IPS DF 19.7 (cell line): ENCODE measurements at places on chromosomes 6 and 20.

DNA sequence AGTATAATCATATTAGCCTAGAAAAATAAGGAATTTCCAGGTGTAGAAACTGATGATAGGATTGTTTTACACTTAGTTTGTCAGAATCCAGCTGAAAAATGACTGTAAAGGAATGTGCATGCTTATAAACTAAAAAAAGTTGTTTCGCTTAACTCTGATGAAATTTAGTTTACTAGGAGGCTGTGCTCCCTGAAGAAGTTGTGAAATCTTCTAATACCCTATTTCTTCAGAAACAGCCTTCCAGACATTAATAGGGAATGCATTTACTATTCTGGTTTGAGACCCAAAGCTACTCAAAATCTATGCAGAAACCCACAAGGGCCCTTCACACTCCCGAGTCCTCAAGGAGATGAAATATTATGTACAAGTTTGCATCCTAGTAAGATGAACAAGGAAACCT, 105.5 kb upstream of the SSTR4 start:
- DNase-seq, result no peak

GRCh38 chr6:158188591-158188990, 20.4 kb downstream of the GTF2H5 start:
- DNase-seq, result no peak

DNA sequence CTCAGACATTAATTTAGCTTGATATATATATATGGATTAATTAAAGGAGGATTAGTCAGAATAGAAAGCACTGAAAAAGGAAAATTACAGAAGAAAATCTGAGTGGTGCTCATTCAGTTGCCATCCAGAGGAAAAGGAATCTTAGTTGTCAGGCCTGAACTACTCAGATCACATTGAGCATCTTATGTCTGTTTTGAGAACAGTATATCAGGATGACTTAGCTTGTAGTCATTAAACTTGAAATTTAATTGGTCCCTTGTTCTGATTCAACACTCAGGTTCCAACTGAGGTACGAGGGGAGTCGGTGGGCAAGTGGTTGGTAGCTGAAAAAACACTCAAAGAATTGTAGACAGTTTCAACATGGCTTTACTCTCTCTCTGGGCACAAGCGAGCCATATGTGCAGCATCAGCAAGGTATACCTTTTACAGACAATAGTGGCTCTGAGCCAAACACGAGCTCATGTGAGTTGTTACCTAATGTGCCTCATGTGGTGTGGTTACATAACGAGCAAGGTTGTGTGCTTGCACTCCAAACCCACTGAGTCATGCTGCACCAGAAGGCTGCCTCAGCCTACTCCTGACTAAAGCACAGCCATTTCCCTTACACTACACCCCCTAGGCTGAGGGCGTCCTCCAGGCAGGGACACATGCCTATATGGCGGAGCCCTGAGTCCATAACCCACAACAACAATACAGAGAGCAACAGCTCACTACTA, 73.0 kb upstream of the HMGN3 start:
- no peak for DNase-seq

- no peak for DNase-seq
Measured at GRCh38 chr6:37636116-37636515, 61.6 kb downstream of the MDGA1 start.

DNA sequence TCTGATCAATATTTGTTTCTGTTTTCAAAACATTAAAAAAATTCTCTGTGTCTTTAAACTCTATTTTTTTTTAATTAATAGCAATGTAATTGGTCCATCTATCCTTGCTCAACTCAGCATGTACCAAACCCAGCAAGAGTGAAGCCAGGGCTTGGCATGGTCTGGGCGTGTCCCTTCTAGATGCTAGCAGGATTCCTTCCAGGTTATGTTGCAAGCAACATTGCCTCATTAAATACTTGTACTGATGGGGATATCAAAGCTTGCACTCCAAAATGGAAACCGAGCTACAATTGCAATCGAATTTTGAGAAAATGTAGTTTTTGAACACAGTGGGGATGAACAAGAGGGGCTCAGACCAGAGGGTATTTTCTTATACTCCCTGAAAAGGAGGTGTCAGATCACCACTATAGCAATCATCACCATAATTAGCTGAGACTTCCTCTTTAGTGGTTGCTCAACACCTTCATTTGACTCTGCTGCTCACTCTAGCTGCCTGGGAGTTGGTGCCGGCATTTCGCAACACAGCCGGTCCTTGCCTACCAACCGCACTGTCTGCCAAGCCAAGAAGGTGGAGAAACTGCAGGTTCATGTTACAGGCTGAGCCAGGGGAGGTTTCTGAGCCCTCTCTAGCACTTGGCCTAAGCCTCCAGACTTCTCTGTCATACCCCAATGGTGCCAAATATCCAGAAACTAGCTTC, 67.8 kb upstream of the RALGAPA2 start:
- no peak for DNase-seq
